ENCODE measurements at places on chromosomes 2 and 18.

- H3K4me3 ChIP-seq: no peak overlapping the region
- H3K36me3 ChIP-seq: no peaks in the 10 kb centered on the region
- no peak for DNase-seq
- no peaks in the 10 kb centered on the region for H3K27me3 ChIP-seq
- peaks cover 13% of the 10 kb centered on the region for H3K4me1 ChIP-seq
Measured at GRCh38 chr2:74526649-74527230, 709 bp upstream of the DQX1 start.

GRCh38 chr18:3790703-3791102 is 340.7 kb downstream of the TGIF1 start:
- no peak for DNase-seq
- no peaks in the 10 kb centered on the region for H3K36me3 ChIP-seq
- no peak overlapping the region for H3K27ac ChIP-seq
- no peaks in the 10 kb centered on the region for H3K4me1 ChIP-seq

DNA sequence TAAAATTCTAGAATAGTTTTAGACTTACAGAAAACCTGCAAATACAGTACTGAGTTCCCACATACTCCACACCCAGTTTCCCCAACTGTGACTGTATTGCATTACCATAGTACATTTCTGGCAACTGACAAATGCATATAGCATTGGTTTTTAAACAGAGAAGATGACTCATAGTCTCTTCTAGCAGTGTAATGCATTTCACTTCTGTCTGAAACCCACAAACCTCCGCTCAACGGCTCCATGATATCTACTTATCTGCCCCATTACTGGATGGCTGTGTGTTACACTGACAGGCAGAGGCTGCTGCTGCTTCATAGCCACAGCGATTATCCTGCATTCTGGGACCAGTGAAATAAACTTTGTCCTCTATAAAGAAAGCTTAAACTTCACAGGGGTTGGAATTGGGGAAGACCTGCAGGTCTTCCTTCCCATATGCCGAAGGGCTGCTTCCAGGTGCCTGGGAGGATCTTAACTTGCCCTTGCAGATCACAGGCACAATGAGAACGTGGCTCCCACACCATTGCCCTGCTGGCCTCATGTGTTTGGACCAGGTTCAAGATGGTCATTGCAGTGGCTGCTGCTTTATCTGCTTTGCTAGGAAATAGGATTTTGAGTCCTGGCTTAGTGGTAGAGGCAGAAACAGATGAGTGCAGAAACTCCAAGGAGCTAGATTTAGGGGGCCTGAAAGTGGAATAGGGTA is 742.6 kb upstream of the HS6ST1 start:
- H3K36me3 ChIP-seq: no peaks in the 10 kb centered on the region
- no peak for DNase-seq
- no peak overlapping the region for H3K4me3 ChIP-seq
- H3K27ac ChIP-seq: no peak overlapping the region

DNA sequence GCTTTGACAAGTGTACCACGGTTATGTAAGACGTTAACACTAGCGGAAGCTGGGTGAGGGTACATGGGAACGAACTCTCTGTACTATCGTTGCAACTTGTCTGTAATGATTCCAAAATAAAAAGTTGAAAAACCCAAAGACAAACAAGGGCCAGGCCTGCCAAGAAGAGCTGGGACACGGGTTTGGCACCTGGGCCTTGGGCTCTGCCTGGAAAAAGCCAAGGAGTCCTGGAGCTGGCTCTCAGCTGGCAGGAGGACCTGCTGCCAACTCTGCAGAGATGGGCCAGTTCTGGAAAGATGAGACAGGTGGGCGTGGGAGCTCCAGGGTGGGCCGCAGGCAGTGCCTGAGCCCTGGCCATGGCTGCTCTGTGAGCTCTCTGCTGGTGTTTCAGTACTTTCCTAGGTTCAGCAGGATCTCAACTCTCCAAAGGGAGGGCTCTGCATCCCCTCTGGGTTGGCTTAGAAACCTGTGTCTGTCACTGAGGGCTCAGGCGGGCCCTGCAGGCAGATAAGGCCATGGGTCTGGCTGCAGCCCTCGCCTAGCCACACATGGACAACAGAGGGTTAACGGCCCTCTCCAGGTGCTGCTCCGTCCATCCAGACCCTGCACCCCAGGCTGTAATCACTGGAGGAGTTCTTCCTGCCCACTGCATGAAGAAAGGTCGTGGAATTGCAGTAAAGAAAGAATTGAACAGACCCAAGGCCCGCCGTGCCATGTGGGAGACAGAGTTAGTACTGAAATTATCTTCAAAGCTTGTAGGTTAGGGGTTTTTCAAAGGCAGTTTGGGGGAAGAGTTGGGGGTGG is 89.9 kb downstream of the RHOB start:
- no peak overlapping the region for H3K27ac ChIP-seq
- H3K4me1 ChIP-seq: no peaks in the 10 kb centered on the region
- H3K27me3 ChIP-seq: no peaks in the 10 kb centered on the region
- H3K36me3 ChIP-seq: no peaks in the 10 kb centered on the region

DNA sequence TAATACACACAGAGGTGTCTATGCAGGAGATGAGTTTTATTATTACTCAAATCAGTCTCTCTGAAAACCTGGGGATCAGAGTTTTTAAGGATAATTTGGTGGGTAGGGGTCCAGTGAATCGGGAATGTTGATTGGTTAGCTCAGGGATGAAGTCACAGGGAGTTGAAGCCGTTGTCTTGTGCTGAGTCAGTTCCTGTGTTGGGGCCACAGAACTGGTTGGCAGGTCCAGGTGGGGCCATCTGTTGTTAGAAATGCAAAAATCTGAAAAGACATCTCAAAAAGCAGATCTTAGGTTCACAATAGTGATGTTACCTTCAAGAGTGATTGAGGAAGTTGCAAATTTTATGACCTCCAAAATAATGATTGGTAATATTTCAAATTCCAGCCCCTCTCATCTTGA is 86.9 kb downstream of the VSNL1 start:
- H3K27ac ChIP-seq: no peak overlapping the region
- no peak overlapping the region for H3K4me3 ChIP-seq
- H3K4me1 ChIP-seq: no peaks in the 10 kb centered on the region
- H3K36me3 ChIP-seq: no peaks in the 10 kb centered on the region
- H3K27me3 ChIP-seq: no peaks in the 10 kb centered on the region

GRCh38 chr2:26974352-26974751 is 3.9 kb downstream of the MAPRE3 start:
- H3K27me3 ChIP-seq: no peaks in the 10 kb centered on the region
- peaks cover 4% of the 10 kb centered on the region for H3K4me1 ChIP-seq
- H3K36me3 ChIP-seq: no peaks in the 10 kb centered on the region
- no peak overlapping the region for H3K27ac ChIP-seq
- DNase-seq: no peak

DNA sequence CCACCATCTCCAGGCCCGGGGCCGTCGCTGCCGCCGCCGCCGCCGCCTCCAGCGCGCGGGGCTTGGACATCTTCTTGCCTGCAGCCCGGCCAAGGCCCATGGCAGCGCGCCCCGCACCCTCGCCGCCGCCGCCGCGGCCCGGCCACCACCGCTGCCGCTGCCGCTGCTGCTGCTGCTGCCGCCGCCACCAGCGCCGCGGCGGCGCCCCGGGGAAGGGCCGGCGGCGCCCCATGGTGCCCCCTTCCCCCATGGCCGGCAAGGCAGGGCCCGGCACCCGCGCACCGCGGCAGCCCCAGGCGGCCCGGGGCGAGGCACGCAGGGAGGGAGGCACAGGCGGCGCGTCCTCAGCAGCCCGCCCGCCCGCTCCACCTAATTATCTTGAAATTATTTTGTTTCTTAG is 3057.4 kb downstream of the RPIA start:
- no peaks in the 10 kb centered on the region for H3K36me3 ChIP-seq
- H3K27ac ChIP-seq: no peak overlapping the region
- H3K4me1 ChIP-seq: no peaks in the 10 kb centered on the region
- H3K27me3 ChIP-seq: no peaks in the 10 kb centered on the region
- no peak overlapping the region for H3K4me3 ChIP-seq
- DNase-seq: no peak

GRCh38 chr2:178047391-178047790 is 25.2 kb downstream of the PDE11A start:
- H3K4me3 ChIP-seq: no peak overlapping the region
- no peaks in the 10 kb centered on the region for H3K4me1 ChIP-seq

GRCh38 chr2:21183306-21183705 is 59.5 kb downstream of the TDRD15 start:
- H3K4me3 ChIP-seq: no peak overlapping the region
- no peaks in the 10 kb centered on the region for H3K36me3 ChIP-seq
- no peak for DNase-seq
- H3K27ac ChIP-seq: no peak overlapping the region
- no peaks in the 10 kb centered on the region for H3K4me1 ChIP-seq
- no peaks in the 10 kb centered on the region for H3K27me3 ChIP-seq

DNA sequence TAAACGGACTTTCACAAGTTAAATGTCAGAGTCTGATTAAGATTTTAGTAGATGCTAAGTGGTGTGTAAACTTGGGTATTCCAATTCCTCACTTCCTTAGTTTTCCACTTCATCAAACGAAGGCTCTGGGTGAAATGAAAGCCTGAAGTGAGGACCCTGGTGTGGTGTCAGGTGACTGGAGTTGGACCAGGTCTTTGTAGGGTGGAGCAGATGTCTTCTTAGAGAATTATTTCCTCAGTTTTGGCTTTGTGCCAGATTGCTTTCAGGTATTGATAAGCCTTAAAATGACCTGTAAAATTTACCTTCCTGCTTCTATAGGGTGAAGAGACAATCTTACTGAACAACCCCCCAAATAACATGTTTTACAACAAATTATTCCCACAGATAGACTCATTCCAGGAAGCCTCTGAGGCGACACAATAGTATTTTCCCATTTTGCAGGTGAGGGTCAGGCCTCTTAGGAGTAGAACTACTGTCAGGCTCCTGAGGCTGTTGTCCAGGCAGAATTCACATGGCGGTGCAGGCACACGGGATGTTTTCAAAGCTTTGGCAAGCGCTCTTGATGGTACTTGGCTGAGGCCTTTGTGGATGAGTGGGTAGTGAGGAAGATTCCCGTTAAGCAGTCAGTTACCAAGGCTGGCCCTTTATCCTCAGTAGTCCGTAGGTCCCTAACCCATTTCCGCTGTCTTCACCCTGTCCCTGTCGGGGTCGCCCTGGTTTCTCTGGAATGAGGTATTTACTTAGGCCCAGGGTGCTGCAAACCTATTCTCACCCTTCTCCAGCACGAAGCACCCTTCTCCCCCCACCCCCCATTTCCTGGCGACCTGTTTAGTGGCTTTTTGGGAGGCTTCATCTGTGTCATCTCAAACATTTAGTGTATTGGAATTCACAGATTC is 6.6 kb downstream of the RPS7 start:
- H3K4me3 ChIP-seq: no peak overlapping the region
- peaks cover 16% of the 10 kb centered on the region for H3K4me1 ChIP-seq
- no peak overlapping the region for H3K27ac ChIP-seq
- no peak for DNase-seq

GRCh38 chr2:101267671-101268656 is 15.3 kb downstream of the CNOT11 start:
- no peak overlapping the region for H3K27ac ChIP-seq
- no peaks in the 10 kb centered on the region for H3K36me3 ChIP-seq

DNA sequence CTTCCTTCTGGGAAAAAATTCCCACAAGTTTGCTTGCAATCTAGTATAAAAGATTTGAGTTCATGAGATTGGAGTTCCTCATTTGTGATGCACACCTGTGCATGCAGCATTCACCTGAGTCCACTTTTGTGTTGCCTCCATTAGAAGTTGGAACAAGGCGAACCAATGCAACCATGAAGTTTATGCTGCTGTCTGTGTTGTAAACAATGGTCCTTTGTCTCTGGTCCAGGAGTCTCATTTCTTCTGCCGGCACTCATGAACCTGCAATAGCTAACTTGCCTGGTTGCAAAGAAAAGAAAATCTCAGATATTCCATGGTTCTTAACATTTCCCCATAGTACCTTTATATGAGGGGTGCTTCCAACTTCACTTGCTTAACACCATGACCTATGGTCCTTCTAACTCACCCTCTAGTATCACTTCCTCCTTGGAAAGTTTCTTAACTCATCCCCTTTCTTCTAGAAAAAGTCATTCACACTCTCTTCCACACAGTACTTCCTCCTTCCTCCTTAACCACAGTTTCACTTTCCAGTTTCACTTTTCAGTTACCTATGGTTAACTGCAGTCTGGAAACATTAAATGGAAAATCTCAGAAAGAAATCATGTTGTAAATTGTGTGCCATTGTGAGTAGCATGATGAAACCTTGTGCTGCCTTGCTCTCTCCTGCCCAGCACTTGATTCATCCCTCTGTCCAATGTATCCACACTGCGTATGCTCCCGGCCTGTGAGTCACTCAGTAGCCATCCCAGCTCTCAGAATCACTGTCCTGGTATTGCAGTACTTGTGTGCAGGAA is 128.8 kb upstream of the TRIB2 start:
- H3K27ac ChIP-seq: no peak overlapping the region
- H3K27me3 ChIP-seq: no peaks in the 10 kb centered on the region
- no peak overlapping the region for H3K4me3 ChIP-seq

DNA sequence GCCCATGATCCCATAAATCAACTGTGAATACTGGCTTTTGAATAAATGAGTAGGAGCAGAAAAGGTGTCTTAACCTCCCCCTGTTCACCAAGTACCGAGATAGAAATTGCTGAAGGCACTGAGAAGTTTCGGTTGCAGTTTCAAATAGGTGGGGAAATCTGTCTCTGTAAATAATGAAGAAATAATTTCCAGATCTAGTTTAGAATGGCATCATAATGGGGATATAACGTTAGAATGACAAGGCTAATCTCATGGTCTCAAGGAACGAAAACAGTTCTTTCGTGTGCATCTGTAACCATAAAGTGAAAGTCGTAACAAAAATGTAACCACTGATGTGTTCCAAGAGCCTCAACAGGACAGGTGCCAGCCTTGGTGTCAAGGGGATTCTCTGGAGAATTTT is 49.9 kb upstream of the TMEM18 start:
- H3K36me3 ChIP-seq: no peaks in the 10 kb centered on the region
- H3K27me3 ChIP-seq: no peaks in the 10 kb centered on the region
- H3K27ac ChIP-seq: no peak overlapping the region
- no peak for DNase-seq
- no peaks in the 10 kb centered on the region for H3K4me1 ChIP-seq

GRCh38 chr2:67952066-67952465 is 110.7 kb downstream of the C1D start:
- no peaks in the 10 kb centered on the region for H3K4me1 ChIP-seq
- no peaks in the 10 kb centered on the region for H3K36me3 ChIP-seq
- H3K27ac ChIP-seq: no peak overlapping the region

- H3K27me3 ChIP-seq: no peaks in the 10 kb centered on the region
- H3K27ac ChIP-seq: no peak overlapping the region
- H3K4me1 ChIP-seq: no peaks in the 10 kb centered on the region
- no peak for DNase-seq
- no peak overlapping the region for H3K4me3 ChIP-seq
Measured at GRCh38 chr2:129181963-129182362, 797.5 kb upstream of the RAB6C start.

DNA sequence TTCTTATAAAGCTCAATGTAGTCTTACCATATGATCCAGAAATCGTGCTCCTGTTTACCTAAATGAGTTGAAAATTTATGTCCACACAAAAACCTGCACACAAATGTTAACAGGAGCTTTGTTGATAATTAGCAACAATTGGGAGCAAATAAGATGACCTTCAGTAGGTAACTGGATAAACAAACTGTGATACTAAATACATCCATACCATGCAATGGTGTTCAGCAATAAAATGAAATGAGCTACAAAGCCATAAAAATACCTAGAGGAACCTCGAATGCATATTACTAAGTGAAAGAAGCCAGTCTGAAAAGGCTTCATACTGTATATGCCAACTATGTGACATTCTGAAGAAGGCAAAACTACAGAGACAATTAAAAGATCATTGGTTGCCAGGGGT is 185.6 kb upstream of the HNRNPA3 start:
- peaks cover 3% of the 10 kb centered on the region for H3K4me1 ChIP-seq
- DNase-seq: no peak

Measured in ovary (tissue), 10 donors.